ENCODE measurements at places on chromosomes 1 and 21.

GRCh38 chr1:57381426-57381825 is 42.4 kb downstream of the DAB1 start:
- no peak for DNase-seq

GRCh38 chr1:27535386-27535785 is 45.4 kb upstream of the WASF2 start:
- DNase-seq, result no peak

DNA sequence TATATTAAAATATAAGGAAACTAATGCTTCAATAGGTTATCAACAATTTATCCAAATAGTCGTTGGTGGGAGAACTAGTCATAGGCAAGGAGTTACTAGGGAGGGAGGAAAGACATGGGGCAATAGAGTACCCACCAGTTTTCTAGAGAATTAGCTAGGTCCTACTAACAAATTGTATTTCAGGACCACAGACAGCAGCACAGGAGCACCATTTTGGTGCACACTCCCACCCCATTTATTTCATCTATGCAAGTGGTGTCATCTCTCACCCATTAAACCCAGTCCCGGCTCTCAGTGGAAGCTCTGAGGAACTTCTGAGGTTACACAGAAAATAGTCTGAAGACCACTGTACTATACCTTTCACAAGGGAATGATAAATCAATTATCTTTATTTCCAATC is 89.0 kb upstream of the BCAR3 start:
- DNase-seq, result no peak

GRCh38 chr1:6414443-6414844 is 5.3 kb downstream of the HES2 start:
- no peak for DNase-seq

GRCh38 chr21:25887646-25888306 is 153.0 kb downstream of the GABPA start:
- DNase-seq, result no peak
